ENCODE measurements at places on chromosomes 3 and 15.

DNA sequence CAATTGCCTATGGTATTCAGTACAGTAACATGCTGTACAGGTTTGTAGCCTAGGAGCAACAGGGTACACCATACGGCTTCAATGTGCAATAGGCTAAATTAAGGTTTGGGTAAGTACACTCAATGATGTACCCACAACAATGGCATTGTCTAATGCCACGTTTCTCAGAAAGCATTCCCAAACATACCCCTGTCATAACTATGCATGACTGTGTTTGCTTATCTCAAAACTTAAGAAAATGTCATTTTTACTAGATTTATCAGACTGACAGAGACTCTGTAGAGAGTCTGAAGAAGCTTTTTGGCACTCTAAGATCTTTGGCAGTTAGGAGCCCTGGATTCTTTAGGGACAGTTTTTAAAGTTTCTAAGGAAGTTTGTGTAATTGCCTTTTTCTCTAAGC, 59.9 kb downstream of the MECOM start:
- no peak for DNase-seq

GRCh38 chr15:95162069-95162468, 930.7 kb downstream of the MCTP2 start:
- DNase-seq: no peak

DNA sequence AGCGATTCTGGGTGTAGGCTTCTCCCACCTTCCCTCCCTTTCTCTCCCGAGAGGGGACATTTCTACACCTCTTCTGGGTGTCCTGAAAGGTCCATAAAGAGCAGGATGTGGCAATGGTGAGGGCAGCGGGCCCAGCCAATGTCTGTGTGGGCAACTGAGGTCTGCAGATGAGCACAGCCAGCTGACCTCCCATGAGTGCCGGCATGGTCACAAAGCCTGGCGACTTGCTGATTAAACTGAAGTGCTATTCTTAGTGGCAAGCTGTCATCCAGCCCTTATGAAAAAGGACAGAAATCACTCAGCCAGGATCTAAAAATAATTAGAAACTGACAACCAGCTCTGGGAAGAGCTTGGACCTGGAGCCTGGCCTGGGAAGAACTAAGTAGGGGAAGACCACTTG, 124.3 kb upstream of the RGMA start:
- DNase-seq: no peak

DNA sequence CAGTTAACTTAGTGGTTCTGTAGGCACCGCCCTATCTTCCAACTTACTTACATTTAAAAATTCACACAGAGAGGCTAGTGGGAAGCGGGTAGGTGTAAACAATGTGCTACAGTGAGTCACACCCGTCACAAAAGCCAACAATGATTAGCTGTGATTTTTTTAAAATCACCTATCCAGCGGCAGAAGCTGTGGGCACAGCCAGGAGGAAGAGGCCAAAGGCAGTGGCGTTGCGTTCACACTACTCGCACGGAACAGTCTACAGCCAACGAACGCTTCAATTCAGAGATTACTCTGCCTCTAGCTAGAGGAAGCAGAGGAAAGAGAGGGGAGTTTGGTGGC, 2.5 kb upstream of the NLGN1 start:
- DNase-seq: no peak

DNA sequence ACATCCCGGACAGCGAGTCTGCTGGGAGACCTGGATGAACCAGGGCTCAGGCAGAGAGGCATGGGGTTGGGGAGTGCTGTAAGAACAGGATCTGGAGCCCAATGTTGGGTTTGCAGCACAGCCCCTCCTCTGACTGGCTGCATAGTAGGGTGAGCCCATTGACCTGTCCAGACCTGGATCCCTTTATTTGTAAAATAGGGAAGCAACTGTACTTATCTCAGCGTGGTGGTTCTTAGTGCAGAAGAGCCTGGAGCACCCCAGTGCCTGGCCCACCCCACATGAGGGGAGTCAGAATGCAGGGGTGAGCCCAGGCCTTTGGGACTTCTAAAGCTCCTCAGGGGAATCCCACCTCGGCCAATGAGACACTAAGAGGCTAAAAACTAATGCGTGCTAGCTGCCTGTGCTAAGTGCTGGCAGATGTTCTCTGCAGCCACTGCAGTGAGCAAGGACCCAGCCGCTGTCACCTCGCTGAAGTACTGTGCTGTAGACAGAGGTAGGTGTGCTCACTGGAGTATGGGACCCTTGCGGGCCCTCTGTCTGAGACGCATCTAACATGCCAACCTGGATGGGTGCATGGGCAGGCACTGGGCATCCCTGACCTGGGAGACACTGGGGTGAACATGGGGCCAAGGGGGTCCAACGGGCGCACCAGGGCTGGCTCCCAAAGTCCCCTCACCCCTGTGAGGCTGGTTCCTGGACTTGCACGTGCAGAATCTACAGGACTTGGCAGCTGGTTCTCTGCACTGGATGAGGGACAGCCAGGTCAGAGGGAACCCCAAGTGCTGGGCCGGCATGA, 95.6 kb downstream of the ATP10A start:
- DNase-seq: no peak

GRCh38 chr3:187812496-187812895, 67.2 kb upstream of the BCL6 start:
- DNase-seq: no peak

- DNase-seq: no peak
Measured at GRCh38 chr15:64521726-64522164, 61.4 kb downstream of the ZNF609 start.

DNA sequence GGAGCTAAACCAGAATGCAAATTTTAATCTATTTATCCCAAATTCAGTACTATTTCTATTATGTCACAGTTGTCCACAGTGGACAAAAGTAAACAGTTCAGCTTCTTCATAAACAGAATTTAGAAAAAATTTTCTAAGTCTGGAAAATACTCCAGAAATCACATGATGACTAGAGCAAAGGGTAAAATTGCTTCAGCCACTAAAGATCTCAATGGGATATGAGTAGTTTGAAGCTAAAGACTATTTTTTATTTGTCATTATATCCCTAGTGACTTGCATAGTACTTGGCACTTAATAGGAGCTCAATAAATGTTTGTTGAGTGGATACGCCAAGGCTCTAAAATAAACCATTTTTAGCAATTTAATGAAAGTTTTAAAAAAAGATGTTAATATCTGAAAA, 354.3 kb upstream of the AGTR1 start:
- no peak for DNase-seq

DNA sequence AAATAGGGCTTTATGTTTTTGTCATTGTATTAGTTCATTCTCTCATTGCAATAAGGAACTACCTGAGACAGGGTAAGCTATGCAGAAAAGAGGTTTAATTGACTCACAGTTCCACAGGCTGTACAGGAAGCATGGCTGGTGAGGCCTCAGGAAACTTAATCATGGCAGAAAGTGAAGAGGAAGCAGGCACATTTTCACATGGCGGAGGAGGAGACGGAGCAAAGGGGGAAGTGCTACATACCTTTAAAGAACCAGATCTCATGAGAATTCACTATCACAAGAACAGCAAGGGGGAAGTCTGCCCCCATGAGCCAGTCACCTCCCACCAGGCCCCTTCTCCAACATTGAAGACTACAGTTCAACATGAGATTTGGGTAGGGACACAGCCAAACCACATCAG, 25.6 kb downstream of the CEP63 start:
- no peak for DNase-seq

DNA sequence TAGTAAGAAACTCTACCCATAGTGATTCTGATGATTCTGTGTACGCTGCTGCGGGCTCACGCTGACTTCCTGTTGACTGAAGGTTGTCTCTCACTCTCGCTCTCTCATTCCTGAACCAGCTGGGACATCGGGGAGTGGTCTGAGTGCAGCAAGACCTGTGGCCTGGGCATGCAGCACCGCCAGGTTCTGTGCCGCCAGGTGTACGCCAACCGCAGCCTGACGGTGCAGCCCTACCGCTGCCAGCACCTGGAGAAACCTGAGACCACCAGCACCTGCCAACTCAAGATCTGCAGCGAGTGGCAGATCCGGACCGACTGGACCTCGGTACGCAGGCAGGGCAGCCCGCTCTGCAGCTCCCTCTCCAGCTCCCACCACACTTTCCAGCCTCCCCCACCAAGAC, 63.6 kb upstream of the NR2E3 start:
- no peak for DNase-seq

- no peak for DNase-seq
Measured at GRCh38 chr15:70870051-70870450, 16.1 kb upstream of the LARP6 start.

- no peak for DNase-seq
Measured at GRCh38 chr3:144822671-144823070, 851.0 kb downstream of the DIPK2A start.
